CD4-positive, alpha-beta T cell treated with Interleukin-21 for 1 hour (primary cell): ENCODE measurements at places on chromosomes 6 and 20.

- peak; percentile 75 for DNase-seq
These were observed 25.6 kb upstream of the HLA-DQB1 start for GRCh38 chr6:32692019-32692418.

DNA sequence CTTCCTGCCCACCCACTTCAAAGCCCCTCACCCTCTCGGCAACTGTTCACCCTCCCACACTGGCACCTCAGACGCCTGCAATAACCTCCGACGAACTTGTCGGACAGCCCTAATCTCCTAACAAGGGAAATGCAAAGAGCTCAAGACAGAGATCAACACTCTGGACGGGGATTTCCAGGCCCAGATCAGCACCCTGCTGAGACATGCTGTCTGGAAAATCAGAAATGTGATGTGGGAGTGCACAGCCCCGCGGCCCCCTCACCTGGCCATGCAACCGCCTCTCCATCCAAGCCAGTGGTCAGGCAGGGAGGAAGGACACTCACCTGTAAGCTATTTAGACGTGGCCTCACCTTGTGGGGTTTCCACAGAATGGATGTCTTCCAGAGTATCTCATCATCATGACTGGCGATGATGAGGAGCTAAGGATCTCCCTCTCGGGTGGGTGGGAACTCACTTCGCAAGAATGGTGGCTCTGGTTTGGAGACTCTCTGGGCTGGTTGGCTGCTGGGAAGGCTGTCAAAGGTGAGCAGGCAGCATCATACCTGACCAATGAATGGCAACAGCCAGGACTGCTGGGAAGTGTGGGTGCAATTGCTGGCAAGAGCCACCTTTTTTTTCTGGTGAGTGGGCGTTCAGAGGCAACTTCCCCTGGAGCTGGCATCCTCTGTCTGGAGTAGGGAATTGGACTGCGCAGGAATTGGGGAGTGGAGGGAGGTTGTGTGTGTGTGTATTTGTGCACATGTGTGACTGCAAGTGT, 28.1 kb upstream of the ADTRP start:
- DNase-seq, result no peak

- DNase-seq, result peak; percentile 88
These were observed 14.7 kb downstream of the UCKL1 start for GRCh38 chr20:63941282-63942081.

DNA sequence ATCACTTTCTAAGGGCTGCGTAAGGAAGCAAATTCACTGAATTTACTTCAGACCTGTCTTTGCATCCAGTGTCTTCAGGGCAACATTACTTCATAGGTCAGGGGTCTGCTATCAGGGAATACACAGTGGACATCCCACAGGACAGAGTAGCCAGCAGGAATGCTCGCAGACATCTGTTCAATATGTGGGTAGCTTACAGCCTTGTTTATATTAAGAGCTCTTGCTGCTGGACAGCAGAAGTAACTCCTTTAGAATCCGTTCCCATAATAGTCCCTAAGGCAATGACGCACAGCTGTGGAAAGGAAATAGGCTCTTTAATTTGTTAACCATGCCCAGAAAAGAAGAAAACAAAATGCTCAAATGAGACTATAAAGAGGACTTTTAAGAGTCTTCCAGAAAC, 198.7 kb downstream of the MOXD1 start:
- no peak for DNase-seq
